Smooth muscle cell of bladder (primary cell): ENCODE measurements at places on chromosomes 11 and 22. TPM values are rescaled to one million over a fixed set of nuclear protein-coding genes. Genes with fewer than 3 reads are reported as not detected.

DLG2 gene
- 0.85 and 1.6 TPM in 2 replicates for total RNA-seq

ARAP1 gene
- 78.8 and 104 TPM in 2 replicates for total RNA-seq

SYTL2 gene
- 29.2 and 33.4 TPM in 2 replicates for total RNA-seq

RAB36 gene
- total RNA-seq: 2.4 and 2.7 TPM in 2 replicates

MTMR2 gene
- 23.5 and 29.2 TPM in 2 replicates for total RNA-seq
